ENCODE measurements at places on chromosomes 4 and X.

DNA sequence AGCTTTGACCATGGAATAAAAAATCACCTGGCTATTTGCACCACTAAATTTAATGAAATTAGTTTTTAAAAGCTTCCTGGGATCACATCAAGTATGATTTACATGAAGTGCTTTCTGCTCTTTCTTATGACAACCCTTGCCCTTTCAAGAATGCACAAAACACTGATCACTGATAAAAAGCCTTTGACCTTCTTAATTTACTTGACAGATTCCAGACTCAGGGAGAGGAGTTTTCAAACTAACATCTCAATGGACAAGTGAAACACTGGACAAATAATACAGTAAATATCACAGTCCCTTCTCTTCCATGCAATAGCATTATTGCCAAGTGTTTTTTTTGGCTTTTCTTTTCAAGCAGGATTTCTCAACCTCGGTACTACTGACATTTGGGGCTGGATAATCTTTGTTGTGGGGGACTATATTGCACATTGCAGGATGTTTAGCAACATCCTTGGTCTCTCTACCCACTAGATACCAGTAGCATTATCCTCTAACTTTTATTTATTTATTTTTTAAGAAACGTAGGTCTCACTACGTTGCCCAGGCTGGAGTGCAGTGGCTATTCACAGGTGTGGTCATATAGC, 86.3 kb downstream of the ZNF827 start:
- no peak for DNase-seq

- no peak for DNase-seq
Measured at GRCh38 chr4:41202820-41203568, 11.3 kb downstream of the APBB2 start.

DNA sequence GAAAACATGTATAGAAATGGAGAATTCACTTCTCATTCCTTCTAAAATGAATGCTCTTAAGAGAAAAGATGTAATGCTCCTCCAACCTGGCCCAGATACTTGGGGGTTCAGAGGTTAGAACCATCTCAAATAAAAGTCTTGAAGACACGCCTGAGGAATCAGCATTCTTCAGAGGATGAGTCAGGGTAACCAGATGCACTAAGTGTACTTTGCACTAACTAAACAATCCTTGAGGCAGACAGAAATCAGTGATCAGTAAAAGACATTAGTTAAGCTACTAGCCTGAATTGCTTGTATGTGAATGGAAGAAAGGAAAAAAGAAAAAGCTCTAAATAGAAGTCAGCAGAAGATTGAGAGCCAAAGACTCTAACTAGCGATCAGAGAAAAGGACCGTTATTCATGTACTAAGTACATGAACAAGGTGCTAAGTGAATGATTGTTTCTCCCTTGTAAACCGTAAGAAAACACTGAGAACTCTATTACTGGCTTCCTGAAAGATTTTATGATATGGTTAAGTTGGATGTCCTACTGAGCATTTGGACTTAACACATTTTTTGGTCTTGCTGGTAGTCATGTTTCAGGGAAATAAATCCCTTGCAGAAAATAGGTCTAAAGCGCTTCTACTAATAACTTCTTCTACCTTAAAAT, 738.3 kb downstream of the STPG2 start:
- no peak for DNase-seq

GRCh38 chr4:169791527-169792156, 33.9 kb upstream of the HPF1 start:
- peak; percentile 1 for DNase-seq

GRCh38 chr4:141210168-141210567, 10.5 kb upstream of the ZNF330 start:
- no peak for DNase-seq

DNA sequence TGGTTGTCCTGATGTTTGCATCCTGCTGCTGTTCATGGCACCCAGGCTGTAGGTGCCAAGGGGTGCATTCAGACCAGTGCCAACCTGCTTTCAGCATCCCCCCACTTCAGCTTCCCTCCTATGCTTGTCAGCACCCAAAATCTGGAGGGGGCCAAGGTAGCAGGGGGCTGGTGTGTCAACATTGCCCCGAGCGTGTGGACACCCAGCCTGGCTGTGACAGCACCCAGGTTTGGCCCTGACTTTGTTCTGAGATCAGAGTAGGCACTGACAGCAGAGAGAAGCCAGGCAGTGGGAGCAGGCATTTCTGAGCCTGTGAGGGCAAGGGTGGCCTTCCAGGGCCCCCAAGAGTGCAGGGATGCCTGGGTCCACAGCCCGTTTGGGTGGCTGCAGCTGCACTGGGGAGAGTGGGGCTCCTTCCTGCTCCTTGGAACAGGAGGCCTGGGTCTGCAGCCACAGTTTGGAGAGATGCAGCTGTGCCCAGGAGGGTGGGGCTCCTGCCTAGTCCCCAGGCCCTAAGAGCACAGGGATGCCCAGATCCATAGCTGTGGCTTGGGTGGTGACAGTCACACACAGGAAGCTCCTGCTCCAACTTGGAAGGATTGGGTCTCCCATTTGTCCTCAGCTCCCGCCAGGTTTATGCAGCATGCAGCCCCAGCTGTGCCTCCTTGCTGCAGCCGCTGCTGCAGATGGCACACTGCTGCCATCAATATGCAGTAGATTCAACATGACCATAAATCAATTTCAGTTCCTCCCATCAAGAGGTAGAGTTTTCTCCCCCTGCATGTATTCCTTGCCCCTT, 12.3 kb upstream of the PPM1K start:
- DNase-seq = no peak

DNA sequence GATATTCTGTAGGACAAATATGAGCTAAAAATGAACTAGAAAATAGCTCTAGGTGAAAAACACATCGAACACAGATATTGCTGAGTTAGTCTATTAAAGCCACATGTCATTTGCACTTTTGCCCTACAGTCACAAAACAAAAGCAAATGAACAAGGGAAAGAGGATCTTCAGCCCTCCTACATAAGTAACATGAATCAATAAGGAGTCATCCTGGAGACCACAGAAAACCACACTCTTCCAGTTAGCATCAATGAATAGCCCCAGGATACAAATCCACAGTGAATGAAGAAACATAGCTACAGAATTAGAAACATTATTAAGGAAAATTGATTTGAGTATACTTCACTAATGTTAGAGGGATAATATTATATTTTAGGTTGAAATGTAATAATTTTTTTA, 311.4 kb downstream of the MAPK10 start:
- no peak for DNase-seq

DNA sequence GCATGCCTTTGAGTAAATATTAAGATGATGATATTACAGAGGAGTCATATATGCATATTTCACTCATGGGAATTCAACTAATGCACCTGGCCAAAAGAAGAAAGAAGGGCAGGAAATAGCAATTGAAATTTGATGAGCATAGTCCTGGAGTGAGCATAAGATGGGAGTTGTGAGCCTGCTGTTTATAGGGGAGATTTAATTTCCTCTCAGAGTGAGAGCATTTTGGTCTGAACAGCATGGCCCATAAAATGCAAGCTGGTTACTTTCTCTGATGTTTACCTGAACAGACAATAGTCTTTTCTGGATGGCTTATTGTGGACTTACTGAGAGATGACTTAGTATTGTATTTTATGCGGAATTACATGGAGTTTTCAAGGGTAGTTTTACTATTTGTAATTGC, 53.6 kb downstream of the FHIP1A start:
- DNase-seq = no peak

- no peak for DNase-seq
Measured at GRCh38 chr4:153934688-153935017, 145.8 kb upstream of the SFRP2 start.

GRCh38 chrX:136250191-136251040, 784 bp downstream of the MAP7D3 start:
- DNase-seq = no peak

DNA sequence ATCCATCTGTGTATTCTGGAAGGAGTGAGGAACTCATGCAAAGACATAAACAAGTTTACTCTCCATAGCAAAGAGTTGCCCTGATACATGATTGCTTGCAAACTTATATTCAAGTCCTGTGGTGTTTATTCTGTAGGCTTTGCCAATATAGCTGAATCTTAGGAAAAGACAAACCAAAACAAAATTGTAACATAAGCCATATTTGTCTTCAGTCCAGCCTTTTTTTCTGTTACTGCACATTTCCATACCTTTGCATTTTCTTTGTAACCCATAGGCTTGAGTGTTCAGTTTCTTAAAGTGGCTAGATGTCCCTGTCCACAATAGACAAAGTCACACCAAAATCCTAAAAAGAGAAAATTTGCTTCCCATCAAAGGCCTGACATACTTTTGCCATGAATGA, 120.4 kb downstream of the PPARGC1A start:
- DNase-seq = no peak

- no peak for DNase-seq
Measured at GRCh38 chrX:54819201-54819600, 11.7 kb downstream of the MAGED2 start.

GRCh38 chr4:142036795-142037583, 400.6 kb downstream of the IL15 start:
- DNase-seq = no peak

- no peak for DNase-seq
Measured at GRCh38 chrX:112874614-112875013, 34.0 kb upstream of the AMOT start.

DNA sequence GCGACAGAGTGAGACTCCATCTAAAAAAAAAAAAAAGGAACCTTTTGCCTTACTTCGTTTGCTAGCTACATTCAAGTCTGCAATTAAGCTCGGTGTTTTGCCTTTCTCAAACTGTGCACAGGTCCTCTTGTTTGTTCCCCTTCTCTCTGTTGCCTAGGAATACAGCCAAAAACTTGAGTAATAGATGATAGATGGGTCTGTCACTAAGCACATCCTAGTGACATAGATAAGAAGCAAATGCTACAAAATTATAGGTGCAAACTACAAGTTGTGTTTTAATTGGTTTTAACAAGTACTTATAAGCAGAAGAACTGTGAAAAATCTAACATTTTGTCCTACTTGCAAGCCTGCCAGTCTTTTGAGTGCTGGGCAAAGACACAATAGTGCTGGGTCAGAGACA, 95.2 kb downstream of the SNCA start:
- no peak for DNase-seq

- DNase-seq = peak; percentile 52
Measured at GRCh38 chr4:123444290-123444731, 47.7 kb downstream of the SPRY1 start.

GRCh38 chr4:114383721-114384120, 214.9 kb upstream of the UGT8 start:
- no peak for DNase-seq

- no peak for DNase-seq
Measured at GRCh38 chrX:136272325-136272724, 21.1 kb upstream of the MAP7D3 start.

- no peak for DNase-seq
Measured at GRCh38 chrX:150362599-150363481, at the start of gene MAMLD1. Gene MAMLD1, plus strand, starts transcription at chrX:150363317. Its CDS starts 82,200 bp downstream, at chrX:150445517.

Data from DMS 273 treated with DMSO at 0.1 percent for 48 hours (cell line).